ENCODE measurements at places on chromosomes 6 and 20.

- no peak for DNase-seq
Observed at GRCh38 chr20:46694484-46694883, 5.2 kb upstream of the TP53RK start.

GRCh38 chr6:44275749-44276648, 5.7 kb downstream of the TMEM151B start:
- no peak for DNase-seq

GRCh38 chr6:44867571-44868334, 460.4 kb upstream of the RUNX2 start:
- no peak for DNase-seq

DNA sequence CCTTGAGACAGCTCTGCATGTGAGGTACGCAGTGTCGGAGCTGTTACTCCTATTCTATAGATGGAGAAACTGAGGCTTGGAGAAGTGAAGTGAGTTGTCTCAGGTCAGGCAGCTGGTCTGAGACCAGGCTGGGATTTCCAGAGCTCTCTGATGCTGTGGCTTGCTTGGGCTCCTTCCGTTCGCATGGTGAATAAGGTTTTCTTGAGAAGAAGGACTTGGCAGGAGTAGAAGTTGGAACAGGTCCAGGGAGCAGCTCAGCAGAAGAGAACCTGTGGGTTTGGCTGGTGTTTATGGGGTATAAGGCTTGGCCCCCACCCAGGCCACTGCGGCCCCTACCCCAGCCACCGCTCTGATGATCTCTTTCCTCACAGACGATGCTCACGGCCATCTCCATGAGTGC, 7.4 kb downstream of the SLC12A5 start:
- no peak for DNase-seq

GRCh38 chr6:34866509-34866908, 21.3 kb downstream of the TAF11 start:
- no peak for DNase-seq

- no peak for DNase-seq
Observed at GRCh38 chr20:53611449-53611894, 17.8 kb upstream of the ZNF217 start.

GRCh38 chr20:44651684-44652423, at the start of gene ADA:
ADA (minus strand) TSS chr20:44651699; CDS start chr20:44651607, 92 bp downstream.
- peak; percentile 37 for DNase-seq

DNA sequence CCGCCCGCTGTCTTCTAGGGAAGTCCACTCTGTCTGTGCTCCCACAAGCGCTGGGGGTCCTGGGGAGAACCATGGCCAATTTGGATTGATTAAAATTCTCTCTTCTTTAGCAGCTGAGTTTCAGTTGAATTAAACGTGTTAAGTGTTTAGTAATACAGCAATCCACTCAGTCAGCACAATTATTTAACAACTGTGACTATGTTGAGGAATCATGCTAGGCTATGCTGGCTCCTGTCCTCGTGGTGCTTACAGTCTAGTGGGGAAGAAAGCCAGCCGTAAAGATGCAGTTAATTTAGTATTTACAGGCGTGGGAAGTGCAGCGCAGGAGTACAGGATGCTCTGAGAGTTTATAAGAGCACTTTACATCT, 88.9 kb upstream of the FOXP4 start:
- DNase-seq = no peak

DNA sequence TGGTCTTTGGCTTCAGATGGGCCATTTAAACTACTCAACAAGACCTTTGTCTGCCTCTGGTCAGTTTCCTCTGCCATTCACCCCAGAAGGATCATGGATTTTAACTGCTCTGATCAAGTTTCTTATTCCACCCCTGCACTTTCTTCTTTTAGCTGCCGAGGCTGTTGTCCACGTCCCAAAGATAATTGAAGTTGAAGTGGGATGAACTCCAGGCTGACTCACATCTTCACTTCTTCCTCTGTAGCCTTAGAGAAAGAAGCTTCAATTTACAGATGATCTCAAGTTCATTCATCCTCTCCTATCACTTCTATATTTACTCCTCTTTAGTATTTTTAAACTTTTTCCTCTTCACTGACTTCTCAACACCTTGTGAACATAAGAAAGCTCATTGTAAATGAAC, 651.6 kb downstream of the UTRN start:
- DNase-seq = no peak

GRCh38 chr6:158781692-158782373, 37.3 kb downstream of the EZR start:
- DNase-seq = no peak

GRCh38 chr6:111715321-111715720, 109.6 kb upstream of the TRAF3IP2 start:
- DNase-seq = peak; percentile 45

DNA sequence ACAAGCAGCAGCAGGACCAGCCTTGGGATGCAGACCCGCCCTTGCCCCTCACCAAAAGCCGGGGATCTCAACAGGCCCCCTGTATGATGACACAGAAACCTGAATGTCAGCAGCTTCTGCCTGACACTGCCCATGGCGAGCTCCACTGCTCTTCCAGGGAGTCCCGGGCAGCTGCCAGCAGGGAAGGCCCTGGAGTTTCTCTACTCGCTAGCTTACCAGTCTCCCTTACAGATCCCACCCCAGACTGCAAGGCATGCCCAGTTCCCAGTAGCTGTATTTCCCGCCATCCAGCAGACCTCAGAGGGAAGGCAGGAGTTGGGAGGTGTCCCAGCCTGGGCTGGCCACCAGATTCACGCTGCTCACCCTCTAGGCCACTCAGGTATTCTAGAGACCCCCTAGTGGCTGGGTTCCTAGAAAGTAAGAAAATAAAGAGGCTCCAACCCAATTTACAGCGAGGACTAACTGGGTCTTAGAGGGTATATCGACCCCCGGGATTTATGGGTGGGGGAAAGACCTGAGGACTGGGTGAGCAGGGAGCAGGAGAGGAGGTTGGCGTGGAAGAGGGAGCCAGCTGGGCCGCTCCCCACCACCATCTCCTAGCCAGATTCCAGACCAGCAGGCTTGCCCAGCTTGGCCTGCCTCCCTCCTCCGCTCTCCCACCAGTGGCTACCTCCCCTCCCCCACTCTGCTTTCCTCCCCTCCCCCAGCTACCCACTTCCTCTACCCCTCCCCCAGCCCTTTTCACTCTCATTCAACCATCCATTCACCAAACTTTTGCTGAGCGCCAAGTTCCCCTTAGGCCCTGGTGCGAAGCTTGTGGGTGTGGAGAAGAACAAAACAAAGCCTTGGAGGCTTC, 9.7 kb upstream of the HMGA1 start:
- no peak for DNase-seq

DNA sequence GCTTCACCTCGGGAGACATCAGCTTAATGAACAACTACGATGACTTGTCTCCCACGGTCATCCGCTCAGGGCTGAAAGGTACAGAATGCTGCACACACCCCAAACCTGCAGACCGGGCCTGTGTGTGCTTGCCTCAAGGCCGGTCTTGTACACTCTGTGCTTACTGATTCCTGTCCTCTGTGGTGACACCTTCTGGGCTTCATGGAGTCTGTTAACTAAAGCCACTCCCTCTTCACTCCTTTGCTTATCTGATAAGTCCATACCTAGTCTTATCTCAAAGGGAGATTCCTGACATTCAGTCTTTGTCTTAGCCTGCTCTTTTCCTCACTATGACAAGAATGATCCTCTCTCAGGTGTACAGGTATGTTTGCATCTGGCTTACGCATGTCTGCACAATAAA, 107.7 kb upstream of the TMEM181 start:
- DNase-seq = no peak

- no peak for DNase-seq
Observed at GRCh38 chr6:16822529-16822928, 61.3 kb upstream of the ATXN1 start.

DNA sequence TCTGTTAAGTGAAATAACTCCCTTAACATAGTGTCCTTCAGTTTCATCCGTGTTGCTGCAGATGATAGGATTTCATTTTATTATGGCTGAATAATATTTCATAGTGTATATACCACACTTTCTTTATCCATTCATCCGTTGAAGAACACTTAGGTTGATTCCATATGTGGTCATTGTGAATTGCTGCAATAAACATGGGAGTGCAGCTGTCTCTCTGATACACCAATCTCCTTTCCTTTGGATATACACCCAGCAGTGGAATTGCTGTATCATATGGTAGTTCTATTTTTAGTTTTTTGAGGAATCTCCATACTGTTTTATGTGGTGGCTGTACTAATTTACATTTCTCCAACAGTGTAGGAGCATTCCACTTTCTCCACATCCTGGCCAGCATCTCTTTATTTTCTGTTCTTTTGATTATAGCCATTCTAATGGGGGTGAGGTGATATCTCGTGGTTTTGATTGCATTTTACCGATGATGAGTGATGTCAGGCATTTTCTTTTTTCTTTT, 193.2 kb downstream of the SLC16A10 start:
- DNase-seq = no peak

DNA sequence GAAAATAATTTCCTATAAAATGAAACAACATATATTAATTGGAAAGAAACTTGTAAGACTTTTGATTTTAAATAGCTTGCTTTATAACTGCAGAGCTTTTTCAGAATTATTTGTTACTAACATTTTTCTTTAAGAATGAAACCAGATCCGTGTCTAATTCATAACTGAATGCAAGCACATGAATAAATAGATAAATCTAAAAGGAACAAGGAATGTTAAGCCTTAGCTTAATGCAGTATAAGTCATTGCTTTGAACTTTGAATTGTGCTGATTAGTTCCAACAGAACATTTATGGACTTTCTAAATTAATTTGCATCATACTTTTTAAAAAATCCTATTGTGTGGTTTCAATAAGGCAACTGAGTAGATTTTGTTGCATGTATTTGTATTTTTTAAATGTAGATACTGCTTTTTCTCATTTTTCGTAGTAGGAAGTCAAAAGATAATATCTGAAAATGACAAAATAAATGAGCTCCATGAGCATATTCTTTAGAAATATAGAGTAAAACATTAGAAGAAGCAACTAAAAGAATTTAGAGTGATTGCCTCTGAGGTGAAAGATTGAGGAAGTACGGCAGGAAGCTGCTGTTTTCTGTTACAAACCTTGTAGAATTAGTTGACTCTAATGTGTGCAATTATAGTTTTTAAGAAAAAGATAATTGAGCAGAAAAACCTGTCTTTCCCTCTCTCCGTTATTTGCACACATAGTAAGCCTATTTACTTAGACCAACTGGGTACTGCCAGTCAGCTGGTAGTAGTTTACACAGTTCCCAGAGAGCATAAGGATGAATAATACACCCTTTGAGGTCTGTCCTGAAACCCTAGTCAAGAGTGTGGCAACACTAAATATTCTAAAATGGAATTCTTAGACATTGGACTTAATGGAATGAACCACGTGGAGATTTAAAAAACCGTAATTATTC, 32.6 kb upstream of the SLC35D3 start:
- no peak for DNase-seq

- DNase-seq = peak; percentile 46
Observed at GRCh38 chr20:59006864-59007664, at the start of gene CTSZ. CTSZ (minus strand) TSS chr20:59007254; CDS start chr20:59007128, 126 bp downstream.

- DNase-seq = no peak
Observed at GRCh38 chr6:90425161-90425641, 128.6 kb upstream of the BACH2 start.

DNA sequence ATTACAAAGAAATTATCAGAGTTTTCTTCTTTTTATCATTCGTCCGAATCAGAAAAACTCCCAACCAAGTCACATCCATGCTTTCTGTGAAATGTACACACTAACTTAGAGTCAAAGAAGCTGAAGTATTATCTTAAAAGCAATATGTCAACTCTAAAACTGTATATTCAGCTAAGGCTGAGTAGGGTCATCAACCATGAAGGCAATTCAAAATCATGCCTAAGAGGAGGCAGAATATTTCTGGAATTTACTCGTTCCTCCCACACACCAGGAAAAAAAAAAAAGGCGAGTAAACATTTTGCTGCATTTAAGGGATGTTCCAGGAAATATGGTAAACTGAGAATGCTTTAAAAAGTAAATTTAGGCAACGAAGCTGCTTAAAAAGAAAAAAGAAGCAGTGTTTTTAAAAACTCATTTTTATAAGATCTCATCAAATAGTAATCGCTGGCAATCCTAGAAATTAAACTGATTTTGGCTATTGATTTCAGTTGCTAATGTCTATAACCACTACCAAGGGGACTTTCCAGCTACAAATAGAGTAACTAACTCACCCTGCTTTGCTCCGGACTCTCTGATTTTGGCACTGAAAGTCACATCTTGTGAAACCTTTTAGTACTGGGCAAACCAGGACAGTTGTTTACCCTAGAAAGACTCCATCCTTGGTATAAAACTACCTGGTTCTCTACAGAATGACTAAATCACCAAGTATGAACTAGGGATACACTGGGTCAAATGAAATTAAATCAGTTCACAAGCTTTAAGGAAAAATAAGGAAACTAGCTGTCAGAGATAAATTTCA, 82.8 kb downstream of the MBOAT1 start:
- DNase-seq = no peak

GRCh38 chr6:93523365-93523764, 104.0 kb upstream of the EPHA7 start:
- DNase-seq = no peak

- peak; percentile 76 for DNase-seq
Observed at GRCh38 chr20:35207950-35208611, 18.4 kb upstream of the MMP24 start.

- DNase-seq = no peak
Observed at GRCh38 chr6:35391240-35391968, 49.0 kb downstream of the PPARD start.

DNA sequence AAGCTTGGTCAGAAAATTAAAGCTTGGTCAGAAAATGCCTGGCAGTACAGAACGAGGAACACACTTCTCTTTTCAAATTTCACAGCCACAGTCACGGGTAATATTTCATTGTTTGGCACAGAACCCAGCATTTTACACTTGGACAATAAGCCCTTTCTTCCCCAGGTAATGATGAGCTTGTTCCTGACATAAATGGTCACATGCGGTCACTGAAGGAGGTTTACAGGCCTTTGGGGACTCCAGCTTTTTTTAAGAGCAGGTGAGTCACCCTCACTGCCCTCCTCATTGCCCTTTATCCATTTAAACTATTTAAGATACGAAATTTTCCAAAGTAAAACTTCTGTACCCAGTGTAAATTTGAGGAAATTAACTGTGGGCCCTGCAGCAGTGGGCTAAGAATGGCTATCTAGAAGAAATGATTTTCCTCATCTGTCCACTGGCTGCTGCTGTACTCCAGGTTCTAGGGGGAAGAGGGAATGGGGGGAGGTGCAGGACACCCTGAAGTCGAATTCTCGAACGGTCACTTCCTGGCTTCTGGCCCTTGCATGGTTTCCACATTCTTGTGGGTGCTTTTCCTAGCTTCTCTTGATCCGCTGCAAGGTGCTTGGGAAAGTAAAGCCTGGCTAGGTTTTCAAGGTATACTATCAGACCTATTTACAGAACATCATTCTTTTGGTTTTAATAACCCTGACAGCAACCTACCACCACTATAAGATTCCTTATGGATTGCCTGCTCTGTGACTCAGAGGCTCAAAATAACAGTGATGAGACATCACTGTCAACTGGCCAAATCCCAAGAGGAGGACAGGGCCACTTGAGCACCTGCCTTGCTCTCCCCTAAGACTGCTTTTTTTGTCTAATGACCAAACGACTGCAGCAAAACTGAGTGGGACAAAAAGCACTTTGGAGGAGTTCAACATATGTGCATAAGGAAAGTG, 75.8 kb downstream of the PREP start:
- no peak for DNase-seq

- DNase-seq = no peak
Observed at GRCh38 chr6:18192026-18192425, 36.8 kb downstream of the KDM1B start.

- no peak for DNase-seq
Observed at GRCh38 chr6:155481215-155481614, 25.6 kb upstream of the NOX3 start.
